ENCODE measurements at places on chromosomes 11 and 22. TPM values are rescaled to one million over a fixed set of nuclear protein-coding genes. Genes with fewer than 3 reads are reported as not detected.

- no peak for DNase-seq
Measured at GRCh38 chr11:67290801-67291200, 1.7 kb downstream of the ANKRD13D start.

The GPHA2 gene
- not detected for total RNA-seq

The KIRREL3 gene
- total RNA-seq: not detected

GRCh38 chr22:46462726-46463371 lies 74.6 kb downstream of the CELSR1 start:
- DNase-seq: peak; percentile 90
